ENCODE measurements at places on chromosomes 4 and X.

- no peak for DNase-seq
Observed at GRCh38 chr4:860561-860960, 34.6 kb upstream of the CPLX1 start.

- no peak for DNase-seq
Observed at GRCh38 chr4:137609718-137610430, 77.6 kb upstream of the PCDH18 start.

DNA sequence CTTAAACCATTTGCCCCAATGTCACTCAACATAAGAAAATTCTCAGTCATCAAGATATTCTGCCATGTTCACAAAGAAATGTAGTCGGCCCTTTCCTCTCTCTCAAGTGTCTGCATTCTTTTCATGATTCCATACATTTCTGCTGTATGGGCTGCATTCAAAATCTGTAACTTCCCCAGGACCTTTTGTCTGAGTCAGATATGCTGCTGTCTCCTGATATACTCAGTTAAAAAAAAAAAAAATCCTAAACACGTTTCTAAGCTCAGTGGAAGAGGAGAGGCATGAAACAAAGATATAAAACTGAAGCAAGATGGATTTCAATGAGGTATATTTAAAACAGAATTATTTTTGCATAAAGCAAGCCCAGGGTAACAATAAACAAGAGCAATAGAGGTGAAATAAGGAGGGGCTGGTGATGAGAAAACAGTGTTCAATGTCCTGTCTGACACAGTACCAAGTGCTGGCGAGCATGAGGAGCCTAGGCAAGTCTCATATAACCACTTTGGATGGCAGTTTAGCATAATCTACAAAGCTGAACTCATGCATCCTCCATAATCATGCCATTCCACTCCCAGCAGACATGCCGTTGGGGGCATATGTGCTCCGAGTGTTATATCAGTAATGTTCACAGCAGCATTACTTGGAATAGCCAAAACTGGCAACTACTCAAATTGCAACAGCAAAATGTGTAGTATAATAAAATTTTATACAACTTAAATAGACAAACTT is 76.7 kb downstream of the MANBA start:
- no peak for DNase-seq

DNA sequence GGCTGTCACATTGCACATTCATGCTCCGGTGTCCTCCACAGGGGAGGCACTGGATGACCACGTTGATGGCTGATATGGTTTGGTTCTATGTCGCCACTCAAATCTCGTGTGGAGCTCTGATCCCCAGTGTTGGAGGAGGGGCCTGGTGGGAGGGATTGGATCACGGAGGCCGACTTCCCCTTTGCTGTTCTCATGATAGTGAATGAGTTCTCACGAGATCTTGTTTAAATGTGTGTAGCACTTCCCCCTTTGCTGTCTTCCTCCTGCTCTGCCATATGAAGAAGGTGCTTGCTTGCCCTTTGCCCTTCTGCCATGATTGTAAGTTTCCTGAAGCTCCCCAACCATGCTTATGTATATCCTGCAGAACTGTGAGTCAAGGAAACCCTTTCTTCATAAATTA is 22.3 kb upstream of the NAT8L start:
- no peak for DNase-seq

DNA sequence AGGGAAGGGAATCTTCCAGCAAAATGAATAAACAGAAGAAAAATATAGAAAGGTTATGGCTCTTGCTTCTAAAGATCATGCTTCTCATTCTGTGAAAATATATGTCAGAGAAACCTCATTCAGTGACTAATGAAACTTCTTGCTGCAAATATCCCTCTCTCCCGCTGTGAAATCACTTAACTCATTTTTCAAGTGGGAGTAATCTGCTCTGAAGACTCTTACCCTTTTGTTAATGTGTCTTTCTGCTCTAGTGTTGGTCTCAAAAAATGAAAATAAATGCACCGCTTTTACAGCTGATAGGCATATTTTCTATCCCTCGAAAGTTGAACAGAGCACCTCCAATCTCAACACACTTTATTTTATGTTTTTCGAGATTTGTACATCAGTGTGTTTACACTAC is 252.3 kb downstream of the NLGN4X start:
- DNase-seq: no peak

DNA sequence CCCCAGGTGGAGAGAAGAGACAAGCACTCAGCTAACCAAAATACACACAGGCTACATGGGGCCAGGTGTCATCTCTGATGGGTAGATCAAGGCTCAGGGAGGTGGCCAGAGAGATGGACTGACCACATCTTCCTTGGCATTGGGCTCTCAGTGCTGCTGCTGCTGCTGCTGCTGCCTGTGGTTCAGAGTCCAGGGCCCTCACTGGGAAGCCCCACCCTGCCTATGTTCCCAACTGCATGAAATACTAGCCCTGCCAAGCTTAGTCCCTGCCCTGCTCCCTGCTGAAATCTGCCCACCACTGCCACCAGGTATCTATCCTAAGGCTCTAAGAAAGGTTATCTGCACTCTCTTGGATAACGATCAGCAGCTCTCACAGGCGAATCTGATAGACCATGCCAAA is 118.7 kb downstream of the EFHC2 start:
- no peak for DNase-seq

DNA sequence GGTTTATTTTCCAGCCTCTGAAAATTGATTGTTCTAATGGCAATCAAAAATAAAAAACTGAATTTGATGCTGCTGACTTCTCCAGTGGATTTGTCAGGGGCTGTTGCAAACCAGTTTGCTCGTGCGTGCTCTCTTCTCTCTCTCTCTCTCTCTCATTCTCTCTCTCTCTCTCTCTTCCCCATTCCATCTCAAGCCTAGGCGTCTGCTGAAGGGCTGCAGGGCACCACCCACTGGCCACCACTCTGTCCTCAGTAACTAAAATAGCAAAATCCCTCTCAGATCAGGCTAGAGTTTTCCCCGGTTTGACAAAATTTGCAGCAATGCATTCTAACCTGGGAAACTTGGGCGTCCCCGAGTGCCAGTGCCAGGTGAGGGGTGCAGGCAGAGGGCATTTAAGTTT is 19.4 kb downstream of the NKX6-1 start:
- DNase-seq: no peak

DNA sequence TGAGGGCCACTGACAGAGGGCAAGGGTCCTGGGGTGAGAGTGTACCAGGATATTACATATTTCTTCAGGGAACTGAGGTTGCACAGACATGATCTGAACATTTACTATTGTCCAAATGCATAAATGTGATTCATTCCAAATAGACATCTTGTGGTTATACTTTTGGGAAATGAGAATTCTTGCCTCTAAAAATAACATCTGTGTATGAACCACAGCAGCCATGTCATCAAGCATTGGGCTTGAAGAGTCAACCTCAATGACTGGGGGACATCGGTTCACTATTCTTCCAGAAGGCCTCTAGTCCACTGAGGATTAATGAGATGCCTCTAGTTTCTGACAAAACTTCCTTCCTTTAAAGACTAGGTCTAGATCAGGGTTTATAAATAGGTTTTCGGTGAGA is 193.1 kb upstream of the GPC4 start:
- no peak for DNase-seq

DNA sequence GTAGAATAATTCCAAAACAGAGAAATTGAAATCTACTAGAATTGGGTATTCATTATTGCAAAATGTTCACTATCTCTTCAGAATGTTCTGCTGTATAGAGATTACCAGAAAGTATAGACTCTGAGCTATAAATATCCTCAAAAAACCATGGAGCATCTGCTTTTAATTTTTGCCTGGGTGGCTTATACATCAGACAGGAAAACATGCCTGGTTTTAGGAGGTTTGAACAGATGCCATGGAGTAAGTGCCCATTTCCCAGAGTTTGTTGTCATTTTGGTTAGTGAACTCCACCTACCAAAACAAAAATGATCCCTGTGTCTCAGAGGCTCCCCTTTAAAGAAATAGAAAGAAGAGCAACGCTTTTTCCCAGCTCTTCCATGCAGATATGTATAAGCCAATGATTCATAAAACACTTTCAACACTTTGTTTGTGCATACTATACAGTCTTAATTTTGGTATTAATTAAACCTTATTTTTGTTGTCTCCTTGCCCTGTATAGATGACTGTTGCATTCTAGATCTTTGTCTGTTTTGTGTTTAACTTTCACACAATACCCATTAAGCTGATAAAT is 68.7 kb downstream of the MEPE start:
- DNase-seq: no peak

DNA sequence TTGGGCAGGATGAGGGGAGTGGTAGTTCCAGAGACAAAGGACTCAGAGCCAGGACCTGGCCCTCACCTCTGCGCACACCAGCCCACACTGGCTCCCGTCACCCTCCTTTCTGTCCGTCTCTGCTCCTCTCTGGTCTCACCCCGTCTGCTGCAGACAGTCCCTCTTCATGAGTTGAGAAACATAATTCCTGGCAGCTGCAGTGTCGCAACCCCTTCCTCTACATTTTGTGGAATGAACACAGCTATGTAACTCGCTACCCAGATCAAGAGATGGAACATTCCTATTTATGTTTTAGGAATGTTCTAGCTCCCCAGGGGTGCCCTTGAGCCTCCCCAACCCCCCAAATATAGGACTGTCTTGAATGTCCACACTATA is 59.3 kb downstream of the SHROOM2 start:
- no peak for DNase-seq

DNA sequence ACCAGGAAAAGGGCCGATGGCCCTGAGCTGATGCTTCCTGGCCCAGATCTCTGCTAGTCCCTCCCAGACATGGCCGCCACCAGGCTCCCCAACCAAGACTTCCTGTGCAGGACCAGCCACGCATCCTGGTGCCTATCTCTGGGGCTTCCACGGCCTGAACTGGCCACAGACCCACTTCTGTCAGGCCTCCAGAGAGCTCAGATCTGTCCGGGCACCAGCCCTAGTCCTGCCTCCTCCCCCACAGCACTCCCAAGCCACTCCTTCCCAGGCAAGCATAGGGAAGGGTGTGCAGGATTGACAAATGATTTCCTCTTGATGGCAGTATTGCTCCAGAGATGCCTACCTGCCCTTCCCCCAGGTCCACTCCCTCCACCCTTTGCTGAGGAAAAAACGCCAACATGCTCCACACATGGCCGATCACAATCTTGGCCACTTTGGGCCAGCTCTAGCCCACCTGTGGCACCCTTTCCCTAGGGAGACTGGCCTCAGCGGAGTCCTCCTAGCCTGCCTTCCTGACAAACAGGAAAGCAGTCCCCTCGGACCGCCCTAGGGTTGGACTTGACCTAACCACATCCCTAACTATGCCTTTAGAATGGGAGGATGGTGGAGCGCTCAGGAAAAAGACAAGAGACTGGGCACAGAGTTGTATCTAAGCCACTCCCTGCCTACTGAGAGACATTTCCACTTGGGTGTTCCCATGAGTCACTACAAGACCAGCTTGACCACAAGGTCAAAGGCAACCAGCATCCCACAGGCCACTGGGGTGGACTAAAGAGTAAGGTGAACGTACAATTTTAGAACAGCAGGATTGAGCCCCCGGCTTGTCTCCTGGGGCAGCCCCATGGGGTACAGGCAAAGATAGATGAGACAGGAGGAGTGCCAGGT is 277.5 kb upstream of the AGTR2 start:
- DNase-seq: no peak

DNA sequence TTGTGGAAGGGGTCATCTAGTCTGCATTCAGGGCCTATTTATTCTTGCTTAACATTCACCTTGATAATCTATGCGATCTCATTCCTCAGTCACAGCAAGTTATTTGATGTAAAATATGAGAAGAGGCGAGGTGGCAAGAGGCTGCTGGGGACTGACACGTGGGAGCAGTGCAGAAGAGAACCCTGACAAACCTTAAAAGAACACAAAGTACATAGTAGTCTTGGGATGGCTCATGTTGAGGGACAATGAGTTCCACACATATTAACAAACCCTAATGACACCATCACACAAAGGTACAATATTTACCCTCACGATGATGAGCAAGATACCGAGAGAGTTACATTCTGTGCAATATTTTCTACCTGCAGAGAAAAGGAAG is 57.5 kb downstream of the MAML3 start:
- DNase-seq: no peak

GRCh38 chr4:119471259-119471658 is 149.3 kb upstream of the FABP2 start:
- no peak for DNase-seq

DNA sequence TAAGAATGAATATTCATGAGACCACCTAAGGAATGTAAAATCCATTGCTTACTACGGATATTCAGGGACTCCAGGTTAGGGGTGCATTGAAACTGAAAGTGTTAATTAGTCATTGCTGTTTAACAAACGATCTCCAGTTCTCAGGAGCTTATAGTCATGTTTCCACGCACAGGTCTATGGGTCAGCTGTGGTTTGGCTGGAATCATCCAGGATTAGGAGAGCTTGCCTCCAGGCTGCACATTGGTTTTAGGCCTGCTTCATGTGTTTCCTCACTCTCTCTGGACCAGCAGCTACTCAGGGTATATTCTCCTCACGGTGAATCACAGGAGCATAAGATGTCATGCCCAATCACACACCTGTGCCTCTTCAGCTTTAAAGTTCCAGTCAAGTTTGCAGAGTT is 98.9 kb downstream of the ATXN3L start:
- no peak for DNase-seq

DNA sequence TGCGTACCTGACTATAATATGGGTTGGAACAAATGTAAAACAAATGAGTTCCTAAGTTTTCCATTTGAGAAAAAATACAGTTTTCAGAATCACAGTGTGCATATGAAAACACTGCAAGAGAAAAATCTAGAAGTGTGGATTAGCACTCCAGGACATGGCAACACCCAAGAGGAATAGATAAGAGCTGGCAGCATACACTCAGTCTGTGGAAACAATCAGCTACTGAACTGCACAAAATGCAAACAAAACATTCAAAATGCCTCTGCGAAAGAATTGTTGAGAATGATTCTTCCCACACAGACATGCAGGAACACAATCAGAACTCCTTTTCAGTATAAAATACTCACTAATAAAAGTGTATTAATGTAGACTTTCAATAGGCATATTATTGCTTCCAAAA is 39.9 kb downstream of the ATP8A1 start:
- no peak for DNase-seq
